Left lung (tissue), 14 donors: ENCODE measurements at places on chromosomes 16 and 17. TPM values are rescaled to one million over a fixed set of nuclear protein-coding genes. Genes with fewer than 3 reads are reported as not detected.

GRCh38 chr16:50831751-50832150, 89.9 kb downstream of the CYLD start:
- DNase-seq: no peak

DNA sequence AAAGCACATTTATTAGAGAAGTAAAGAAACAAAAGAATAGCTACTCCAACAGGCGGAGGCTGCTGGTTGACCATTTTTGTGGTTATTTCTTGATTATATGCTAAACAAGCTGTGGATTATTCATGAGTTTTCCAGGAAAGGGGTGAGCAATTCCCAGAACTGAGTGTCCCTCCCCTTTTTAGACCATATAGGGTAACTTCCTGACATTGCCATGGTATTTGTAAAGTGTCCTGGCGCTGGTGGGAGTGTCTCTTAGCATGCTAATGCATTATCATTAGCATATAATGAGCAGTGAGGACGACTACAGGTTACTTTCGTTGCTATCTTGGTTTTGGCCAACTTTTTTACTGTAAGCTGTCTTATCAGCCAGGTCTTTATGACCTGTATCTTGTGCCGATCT, 12.2 kb upstream of the HS3ST4 start:
- no peak for DNase-seq

- no peak for DNase-seq
These were observed 14.4 kb downstream of the SYCE1L start for GRCh38 chr16:77213542-77214106.

Gene OR4D1
- 0.04 TPM for polyA plus RNA-seq

DNA sequence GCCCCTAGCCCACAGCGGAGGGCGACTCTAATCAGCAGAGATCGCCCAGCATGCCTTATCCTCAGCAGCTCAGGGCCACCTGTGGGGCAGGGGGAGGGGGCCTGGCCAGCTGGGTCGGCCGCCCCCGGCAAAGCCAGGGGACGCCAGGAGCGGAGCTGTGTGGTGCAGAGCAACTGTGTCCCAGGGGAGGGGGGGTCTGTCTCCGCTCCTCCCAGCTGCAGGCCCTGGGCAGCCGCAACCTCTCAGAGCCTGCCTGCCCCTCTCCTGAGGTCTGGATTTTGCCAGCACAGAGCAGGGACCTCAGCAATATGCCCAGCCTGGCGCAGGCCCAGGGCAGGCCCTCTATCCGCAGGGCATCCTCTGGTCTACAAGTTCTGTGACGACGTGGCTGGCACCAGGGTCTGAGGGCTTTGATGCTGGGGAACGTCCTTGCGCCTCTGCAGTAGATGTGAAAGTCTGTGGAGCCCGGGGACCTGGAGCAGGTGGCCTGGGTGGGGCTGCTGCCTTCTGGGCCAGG, 36.5 kb upstream of the SLC38A10 start:
- DNase-seq: peak; percentile 71

Gene CCDC200
- polyA plus RNA-seq: 20.2 TPM

Gene ARHGDIG
- 0.52 TPM for polyA plus RNA-seq

Gene GAS2L2
- 0.23 TPM for polyA plus RNA-seq

Gene HDAC5
- 57.9 TPM for polyA plus RNA-seq

- DNase-seq: no peak
These were observed 72.9 kb downstream of the HS3ST3B1 start for GRCh38 chr17:14373614-14374259.

DNA sequence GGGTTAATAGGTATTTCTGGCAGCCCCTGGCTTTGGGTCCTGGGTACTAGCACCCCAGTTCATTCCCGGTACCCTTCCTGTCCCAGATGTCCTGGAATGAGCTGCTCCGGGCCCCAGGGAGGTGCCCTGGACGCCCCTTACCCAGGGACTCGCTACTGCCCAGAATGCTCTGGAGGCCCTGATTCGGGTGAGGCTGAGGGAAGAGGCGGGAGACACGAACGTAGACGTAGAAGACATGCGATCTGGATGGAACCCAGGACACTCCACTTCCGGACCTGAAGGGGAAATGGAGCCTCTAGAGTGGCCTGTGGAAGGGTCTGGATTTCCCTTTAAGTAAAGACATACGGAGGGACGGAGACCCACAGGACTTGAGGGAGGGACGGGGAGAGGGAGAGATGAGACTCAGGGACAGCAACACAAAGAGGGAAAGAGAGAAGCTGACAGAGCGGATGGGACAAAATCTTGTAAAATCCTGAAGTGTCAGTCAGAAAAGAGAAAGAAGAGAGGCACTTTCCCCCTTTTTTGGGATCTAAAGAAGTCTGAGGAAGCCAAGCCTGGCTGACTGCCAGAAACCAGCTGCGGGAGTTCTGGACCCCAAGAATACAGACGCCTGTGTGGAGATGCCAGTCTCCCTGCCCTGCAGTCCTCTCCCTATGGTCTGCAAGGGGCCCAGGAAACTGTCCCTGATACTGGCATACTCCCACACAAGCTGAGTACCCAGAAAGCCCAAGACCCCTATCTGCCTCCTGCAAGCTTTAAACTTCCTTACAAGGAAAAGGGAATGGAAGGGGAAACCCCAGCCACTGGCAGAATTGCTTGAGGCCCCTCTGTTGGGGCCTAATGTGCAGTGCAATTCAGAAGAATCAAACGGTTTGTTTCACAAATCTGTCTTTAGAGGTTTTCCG, 1.0 kb upstream of the HOXB13 start:
- no peak for DNase-seq

Gene RDM1
- polyA plus RNA-seq: 2.7 TPM

Gene TBC1D3I
- polyA plus RNA-seq: not detected

DNA sequence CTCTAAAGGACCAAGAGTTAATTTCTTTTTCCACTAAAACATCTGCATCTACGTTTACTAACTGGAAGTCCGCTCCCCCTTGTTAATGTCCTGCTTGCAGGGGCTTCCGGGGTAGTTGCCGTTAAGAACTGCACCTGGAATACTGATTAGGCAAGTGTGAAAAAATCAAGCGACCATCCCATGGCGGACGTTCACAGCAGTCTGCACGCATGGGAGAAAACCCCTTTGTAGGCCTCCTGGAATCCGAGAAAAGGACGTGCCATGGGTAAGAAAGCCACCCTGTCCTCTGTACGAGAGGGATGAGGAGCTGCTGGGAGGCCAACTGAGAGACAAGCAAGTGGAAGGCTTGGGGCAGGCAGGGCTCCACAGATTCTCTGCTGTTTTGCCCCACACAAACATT, 14.9 kb downstream of the SNN start:
- no peak for DNase-seq
